Activated B cell treated with CpG ODN at 0.5 μM for 24 hours (primary cell): ENCODE measurements at places on chromosomes 7 and 10. TPM values are rescaled to one million over a fixed set of nuclear protein-coding genes. Genes with fewer than 3 reads are reported as not detected.

MEOX2 gene
- not detected in 2 replicates for total RNA-seq

DENND2A gene
- total RNA-seq = not detected in 2 replicates

DNA sequence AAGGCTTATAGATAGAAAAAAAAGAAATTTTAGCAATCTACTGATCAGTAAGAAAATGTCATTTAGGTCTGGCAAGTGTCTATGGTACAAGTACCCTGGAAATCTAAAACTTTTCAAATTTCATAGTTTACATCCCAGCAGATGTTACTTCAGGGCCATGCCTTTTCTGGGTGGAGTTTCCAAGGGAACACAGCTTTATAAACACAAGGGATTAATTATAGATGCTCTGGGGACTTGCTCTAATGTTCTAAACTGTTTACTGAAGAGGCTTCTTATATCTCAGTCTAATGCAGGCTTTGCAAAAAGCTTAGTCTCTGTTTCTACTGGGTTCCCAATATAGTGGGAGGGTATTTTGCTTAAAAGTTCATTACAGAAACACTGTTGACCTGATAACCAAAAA lies 3.1 kb downstream of the CD36 start:
- no peak for DNase-seq

DNA sequence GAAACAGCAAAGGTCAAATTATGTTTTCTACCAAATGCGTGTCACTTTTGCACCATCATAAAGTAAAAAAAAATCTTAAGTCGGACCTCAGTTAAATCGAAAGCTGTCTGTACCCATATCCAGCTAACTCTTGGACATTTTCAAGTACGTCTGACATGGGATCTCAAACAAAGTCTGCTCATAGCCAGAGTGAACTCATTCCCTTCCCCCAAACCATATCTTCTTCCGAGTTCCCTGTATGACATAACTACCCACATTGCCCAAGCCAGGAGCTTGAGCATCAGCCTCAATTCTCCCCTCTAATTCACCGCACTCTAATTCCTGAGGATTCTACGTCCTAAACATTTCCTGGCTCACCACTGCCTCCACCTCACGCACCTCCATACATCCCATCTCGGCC lies 44.8 kb upstream of the TARP start:
- DNase-seq = no peak

GRCh38 chr10:43585046-43585445 lies 10.6 kb upstream of the ZNF239 start:
- no peak for DNase-seq

HEPACAM2 gene
- total RNA-seq = not detected in 2 replicates

- DNase-seq = no peak
These were observed 987 bp upstream of the EXOC6 start for GRCh38 chr10:92847202-92847864.

DNA sequence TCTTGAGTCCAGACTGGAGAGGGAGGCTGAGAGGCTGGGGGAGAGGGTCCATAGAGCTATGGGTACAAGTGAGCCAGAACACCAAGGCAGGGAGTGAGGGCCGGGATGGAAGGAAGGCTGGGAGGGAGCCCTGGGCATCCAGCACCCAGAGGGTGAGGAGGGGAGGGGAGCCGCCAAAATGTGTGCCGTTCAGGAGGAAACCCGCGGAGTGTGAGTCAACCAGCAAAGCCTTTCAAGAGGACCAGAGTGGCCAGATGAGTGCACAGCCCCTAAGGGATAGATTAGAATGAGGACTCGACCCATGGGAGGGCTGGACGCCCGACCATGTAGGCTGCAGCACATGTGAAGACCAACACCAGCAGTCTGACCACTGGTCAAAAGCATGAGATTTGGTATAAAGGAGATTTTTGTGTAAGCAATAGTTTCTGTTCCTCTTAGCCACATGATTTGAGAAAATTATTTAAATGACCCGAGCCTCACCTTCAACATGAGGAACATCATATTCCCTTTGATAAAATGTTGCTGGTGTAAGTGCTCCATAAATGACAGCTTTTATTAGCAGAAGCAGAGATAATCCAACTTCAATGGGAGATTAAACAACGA lies 179.7 kb upstream of the GRB10 start:
- no peak for DNase-seq

GRCh38 chr10:22984066-22984465 lies 56.2 kb downstream of the ARMC3 start:
- DNase-seq = no peak

DNA sequence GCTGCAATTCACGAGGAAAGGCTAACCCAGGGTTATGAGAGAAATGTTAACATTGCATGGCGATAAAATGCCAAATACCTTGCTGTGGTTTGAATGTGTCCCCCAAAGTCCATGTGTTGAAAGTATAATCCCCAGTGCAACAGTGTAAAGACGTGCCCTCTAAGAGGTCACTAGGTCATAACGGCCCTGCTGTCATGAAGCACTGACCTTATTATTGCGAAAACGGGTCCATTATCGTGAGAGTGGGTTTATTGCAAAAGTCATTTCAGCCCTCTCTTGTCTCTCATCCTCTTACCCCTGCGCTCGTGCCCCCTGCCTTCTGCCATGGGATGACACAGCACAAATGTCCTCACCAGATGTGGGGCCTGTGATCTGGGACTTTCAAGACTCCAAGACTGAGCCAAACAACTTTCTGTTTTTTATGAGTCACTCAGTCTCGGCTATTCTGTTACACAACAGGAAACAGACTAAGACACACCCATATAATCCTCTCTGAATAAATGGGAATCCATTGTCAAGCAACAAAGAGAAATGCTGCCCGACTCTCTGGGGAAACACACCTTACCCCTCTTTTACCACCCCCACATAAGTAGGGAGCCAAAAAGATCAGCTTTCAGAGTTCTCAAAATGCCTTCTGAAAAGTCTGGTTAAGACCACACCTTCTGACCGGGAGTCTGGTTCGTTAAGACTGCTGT lies 73.1 kb upstream of the UCN3 start:
- DNase-seq = no peak

DNA sequence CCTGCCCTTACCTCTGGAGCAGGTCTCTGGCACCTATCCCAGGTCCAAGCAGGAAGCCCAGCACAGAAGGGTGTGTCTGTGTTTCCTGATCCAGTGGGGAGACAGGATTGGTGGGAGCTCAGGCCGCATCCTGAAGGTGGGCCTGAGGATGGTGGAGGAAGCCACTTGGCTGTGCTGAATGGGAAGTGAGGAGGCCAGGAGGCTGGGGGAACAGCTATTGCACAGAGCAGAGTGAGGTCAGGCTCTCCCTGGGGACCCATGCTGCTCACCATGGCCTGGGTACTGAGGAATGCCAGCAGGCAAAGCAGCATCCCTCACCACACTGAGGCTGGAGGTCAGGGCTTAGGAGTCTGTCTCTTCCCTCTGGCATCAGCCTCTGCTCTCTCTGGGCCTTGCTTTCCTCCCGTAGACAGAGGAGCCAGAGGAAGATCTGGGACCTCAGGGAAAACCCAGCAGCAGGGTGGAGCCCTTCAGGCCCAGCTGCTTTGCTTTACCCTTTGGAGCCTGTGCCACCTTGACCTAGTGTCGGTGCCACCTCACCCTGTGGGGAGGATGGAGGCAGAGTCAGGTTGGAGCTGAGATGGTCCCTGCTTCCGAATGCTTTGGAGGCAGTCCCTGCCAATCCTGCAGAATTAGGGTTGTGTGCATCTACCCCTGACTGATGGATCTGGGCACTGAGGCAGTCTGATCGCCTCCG lies 39.0 kb downstream of the CDH23 start:
- no peak for DNase-seq

RBP4 gene
- not detected in 2 replicates for total RNA-seq

CYP2W1 gene
- total RNA-seq = not detected in 2 replicates

- DNase-seq = no peak
These were observed 793.4 kb downstream of the NRG3 start for GRCh38 chr10:82668221-82668895.

GRCh38 chr7:18295781-18296423 lies 199.6 kb upstream of the HDAC9 start:
- no peak for DNase-seq

DNA sequence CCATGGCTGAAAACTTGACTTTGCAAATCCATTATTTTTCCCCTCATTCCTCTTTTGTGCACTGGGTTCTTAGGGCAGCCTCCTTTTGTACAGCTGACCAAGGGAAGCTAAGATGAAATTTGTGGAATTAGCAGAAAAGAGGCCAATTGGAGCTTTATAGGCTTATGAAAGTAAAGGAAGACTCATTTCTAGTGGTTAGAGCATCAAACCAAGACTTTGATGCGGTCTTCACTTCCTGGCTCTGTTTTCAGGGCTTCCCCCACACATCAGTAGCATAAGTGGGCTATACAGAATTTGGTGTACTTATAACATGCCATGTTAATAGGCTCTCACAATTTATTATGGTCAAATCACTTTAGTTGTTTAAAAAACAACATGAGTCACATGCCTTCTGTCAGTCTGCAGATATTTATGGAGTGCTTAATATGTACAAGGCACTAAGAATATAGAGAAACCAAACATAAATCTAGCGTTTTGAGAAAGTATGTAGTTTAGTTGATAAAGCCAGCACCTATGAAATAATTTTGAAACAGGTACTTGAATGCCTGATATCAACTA lies 5.7 kb downstream of the AUTS2 start:
- DNase-seq = no peak

DNA sequence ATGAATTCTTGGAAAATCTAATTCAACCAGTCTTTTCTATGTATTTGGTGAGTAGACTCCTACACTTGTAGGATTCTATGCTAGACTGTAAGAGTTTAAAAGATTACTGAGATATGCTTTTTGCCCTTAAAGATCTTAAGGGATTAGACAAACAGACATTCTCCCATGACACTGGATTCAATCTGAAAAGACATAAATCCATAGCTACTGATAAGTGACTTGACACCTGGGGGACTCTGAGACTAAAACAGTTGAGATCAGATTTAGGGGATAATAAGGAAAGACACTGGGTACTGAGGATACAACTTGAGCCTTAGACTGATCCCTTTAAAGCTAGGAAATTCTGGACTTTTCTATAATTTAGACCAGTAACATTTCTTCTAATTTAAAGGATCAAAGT lies 1233.4 kb downstream of the XPNPEP1 start:
- no peak for DNase-seq

GRCh38 chr7:118325450-118325808 lies 100.9 kb downstream of the ANKRD7 start:
- DNase-seq = no peak

DNA sequence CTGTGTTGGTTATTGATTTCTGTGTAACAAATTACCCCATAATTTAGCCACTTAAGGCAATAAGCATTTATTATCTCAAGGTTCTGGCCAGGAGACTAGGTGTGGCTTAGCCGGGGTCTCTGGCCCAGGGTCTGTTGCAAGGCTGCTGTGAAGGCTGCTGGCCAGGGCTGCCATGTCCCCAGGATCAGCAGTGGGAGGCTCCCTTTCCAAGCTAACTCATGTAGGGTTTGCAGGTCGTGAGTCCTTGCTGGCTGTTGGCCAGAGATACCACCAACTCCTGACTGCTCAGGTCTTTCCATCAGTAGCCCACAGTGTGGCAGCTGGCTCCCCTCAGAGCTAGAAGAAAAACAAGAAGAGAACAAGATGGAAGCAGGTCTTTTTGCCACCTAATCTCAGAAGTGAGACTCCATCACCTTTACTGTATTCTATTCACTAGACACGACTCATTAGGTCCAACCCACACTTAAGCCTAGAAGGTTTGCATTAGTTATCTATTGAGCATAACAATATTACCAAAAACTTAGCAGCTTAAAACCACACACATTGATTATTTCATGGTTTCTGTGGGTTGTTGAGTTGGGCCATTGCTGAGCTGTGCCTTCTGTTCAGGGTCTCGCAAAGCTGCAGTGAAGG lies 185.6 kb downstream of the PFKFB3 start:
- DNase-seq = no peak

EIF5AL1 gene
- 1.4 and 2.1 TPM in 2 replicates for total RNA-seq

DNA sequence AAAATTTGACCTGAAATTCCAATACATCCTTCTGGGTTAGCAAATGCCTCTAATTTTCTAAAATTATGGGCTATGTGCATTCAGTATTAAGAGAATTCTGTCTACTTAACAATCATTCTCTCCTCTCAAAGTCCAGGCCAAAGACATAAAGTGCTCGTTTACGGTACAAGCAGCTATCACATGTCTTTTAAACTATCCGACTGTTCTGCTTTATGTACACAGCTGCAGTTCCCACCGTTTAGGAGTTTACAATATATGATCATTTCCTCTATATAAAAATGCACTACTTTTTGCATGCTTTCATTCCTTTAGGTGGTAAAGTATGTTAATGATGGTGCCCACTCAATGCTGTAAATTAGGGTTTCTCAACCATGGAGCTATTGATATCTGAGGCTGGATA lies 34.0 kb downstream of the CDK6 start:
- DNase-seq = no peak

- no peak for DNase-seq
These were observed 302.9 kb downstream of the WDR37 start for GRCh38 chr10:1358860-1359625.

- no peak for DNase-seq
These were observed 4.9 kb downstream of the PFKFB3 start for GRCh38 chr10:6207658-6208057.

DNA sequence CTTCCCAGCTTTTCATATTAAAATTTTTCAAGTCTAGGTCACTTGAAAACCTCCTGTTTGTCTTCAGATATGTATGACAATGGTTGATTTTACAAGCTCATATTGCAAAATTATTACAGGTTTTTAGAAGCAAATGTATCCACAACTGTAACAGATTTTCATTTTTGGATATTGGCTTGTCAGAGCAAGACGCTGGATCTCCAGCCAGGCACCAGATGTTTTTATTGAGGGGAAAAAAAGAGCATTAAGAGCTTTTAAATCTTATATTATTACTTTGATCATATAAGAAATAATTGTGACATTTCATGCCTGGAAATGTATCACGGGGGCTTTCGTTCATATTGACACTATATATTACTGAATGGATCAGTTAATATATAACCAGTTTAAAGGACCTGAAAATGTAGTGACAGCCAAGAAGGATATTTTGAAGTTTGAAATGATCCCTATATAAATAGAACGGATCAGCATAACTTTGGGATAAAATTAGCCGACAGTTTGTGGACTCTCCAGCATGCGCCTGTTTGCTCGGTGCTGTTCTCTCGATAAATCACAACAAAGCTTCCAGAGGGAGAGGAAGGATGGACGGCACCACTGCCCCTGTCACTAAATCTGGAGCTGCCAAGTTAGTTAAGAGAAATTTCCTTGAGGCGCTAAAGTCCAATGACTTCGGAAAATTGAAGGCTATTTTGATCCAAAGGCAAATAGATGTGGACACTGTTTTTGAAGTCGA lies at the start of gene ASB4:
Gene ASB4 (plus strand): TSS at position 553 of the 733 bp plus-strand sequence. CDS start 29 bp downstream, at position 582.
- no peak for DNase-seq

DNA sequence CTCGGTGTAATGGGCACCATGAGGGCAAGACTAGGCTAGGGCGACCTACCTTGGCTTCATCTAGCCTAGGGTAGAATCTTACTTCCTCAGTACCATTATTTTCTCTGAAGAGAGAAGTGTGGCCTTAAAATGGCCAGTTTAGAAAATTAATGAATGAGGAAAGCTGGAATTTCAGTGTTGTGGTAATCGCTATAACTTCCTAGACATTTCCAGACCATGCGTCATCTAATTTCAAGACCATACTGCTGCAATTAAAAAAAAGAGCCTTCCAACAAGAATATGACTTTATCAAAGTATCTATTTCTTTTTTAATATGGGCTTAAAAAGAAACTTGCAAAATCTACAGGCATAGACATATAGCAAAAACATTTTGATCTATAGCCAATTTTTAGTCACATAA lies 68.5 kb downstream of the CPVL start:
- no peak for DNase-seq
